ENCODE measurements at places on chromosomes 1 and 21.

GRCh38 chr1:81398041-81398440 is 402.7 kb upstream of the ADGRL2 start:
- no peak for DNase-seq

DNA sequence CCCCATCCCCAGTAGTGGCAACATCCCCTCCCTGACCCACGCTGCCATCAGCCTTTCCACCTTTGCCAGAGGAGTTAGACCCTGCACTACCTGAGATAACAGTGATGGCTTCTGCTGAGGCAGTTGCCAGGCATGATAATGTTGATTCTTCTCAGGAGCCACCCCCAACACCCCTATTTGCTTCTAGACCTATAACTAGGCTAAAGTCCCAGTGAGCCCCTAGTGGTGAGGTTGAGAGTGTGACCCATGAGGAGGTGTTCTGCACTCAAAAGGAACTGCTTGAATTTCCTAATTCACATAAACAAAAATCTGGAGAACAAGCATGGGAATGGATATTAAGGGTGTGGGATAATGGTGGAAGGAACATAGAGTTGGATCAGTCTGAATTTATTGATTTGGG is 159.6 kb upstream of the COL11A1 start:
- DNase-seq: no peak

GRCh38 chr1:36924282-36924811 is 110.0 kb downstream of the GRIK3 start:
- DNase-seq: peak; percentile 56

GRCh38 chr21:34593423-34593822 is 21.5 kb downstream of the RCAN1 start:
- peak; percentile 90 for DNase-seq

DNA sequence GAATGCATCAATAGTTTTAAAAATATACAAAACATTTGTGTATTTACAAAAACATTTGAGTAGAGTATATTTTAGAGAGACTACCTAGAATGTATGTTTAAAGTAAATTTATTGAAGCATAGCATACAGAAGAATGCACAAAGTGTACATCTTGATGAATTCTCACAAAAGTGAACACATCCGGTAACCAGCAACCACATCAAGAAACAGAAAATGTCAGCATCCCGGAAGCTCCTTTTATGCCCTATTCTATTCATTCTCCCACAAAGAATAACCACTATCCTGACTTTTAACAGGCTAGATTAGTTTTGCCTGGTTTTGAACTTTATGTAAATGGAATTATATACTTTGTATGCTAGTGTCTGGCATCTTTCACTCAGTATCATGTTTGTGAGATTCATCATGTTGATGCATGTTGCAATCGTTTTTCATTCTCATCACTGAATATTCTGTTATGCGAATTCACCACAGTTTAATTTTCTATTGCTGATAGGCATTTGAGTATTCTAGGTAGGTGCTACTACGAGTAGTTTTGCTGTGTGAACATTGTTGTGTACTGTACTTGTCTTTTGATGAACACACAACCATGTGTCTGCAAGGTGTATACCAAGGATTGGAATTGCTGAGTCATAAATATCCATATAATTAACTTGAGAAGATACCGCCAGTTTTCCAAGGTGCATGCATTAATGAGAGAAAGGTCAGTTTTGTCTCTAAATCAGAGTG is 75.4 kb downstream of the CACHD1 start:
- DNase-seq: no peak

DNA sequence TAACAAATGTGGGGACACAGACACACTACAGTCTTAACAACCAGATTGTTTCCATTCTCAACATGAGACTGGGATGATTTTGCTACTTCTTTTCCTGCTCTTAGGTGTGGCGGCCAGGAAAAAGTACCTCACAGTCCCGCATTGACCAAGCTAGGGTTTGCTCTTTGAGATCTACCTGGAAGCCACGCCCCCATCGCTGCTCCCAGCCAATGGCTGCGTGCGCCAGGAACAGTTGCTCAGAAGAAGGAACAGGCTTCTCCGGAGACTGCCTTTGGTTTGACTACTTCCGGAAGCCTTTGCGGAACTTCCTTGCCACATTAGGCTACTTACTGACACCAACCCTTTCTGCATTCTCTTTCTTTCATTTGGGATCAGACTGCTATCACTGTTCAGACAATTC is 44.2 kb upstream of the PLD5 start:
- no peak for DNase-seq

DNA sequence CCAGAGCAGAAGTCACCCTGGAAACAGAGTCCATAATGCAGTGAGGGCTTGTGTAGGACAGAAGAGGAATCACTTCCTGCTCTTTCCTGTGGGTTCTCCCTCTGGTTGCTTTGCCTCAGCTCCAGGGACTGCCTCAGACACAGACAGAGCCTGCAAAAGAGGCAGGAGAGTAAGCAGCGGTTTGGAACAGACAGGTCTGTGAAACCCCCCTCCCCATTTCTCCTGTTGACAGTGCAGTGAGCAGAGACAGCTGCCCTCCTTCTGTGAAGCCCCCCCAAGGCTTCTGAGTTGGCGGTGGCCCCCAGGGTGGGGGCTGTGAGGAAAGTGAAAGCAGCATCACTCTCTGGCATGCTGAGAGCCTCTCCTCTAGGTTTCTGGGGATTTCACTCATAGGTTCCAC is 53.0 kb downstream of the MAB21L3 start:
- no peak for DNase-seq

GRCh38 chr1:6260433-6260934 is 414 bp downstream of the GPR153 start:
- DNase-seq: no peak

- peak; percentile 84 for DNase-seq
Measured at GRCh38 chr1:6343506-6344405, 49.8 kb downstream of the ACOT7 start.

- DNase-seq: no peak
Measured at GRCh38 chr1:154327466-154328317, 2.4 kb downstream of the ATP8B2 start.

- DNase-seq: no peak
Measured at GRCh38 chr1:230866171-230867070, 1.9 kb downstream of the C1orf198 start.

GRCh38 chr1:56646611-56647010 is 1.5 kb downstream of the PRKAA2 start:
- no peak for DNase-seq

GRCh38 chr1:106344494-106344893 is 712.0 kb upstream of the PRMT6 start:
- no peak for DNase-seq

DNA sequence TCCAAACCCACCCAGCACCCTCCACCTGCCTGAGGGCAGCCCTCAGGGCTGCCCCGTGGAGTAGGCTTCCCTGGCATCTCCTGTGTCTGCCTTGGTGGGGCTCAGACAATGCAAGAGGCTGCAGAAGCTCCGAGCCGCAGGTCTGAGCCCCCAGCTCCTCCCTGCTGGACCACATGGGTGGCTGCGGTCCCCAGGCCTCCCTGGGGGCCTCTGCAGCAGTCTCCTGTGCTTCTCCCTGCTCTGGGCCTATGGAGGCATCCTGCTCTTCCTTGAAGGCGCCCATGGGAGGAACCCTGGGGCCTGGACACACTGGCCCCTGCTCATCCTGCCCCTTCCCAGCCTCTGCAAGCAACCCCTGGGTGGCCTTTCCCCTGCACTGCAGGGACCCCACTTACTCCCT is 86.1 kb upstream of the ACTRT2 start:
- no peak for DNase-seq

- no peak for DNase-seq
Measured at GRCh38 chr1:202837746-202838262, 27.1 kb downstream of the PCAT6 start.

- DNase-seq: no peak
Measured at GRCh38 chr1:204530932-204531331, 14.7 kb downstream of the MDM4 start.

DNA sequence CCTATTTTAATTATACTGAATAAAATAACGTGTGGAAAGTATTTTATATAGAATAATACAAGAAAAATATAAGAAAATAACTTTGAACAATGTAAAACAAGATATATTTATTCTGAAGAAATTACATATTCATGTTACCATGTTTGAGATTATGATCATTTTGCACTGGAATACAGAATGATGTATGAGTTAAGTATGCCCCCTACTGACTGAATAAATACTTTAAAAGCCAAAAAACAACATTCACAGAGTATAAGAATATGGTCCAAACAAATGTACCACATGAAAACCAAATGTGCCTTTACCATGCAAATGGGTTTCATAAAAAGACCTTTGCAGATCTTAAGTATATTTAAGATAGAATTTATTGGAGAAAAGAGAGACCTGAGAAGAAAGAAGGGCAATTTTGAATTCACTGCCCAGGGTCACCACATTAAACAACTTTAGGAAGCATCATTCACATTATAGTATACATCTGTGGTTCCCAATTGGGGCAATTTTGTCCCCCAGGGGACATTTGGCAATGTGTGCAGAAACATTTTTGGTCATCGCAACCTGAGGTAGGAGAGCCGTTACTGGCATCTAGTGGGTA is 136.6 kb upstream of the GFI1 start:
- DNase-seq: no peak

GRCh38 chr1:114207635-114208034 is 54.0 kb upstream of the SYT6 start:
- DNase-seq: no peak

GRCh38 chr1:118210051-118210722 is 25.2 kb upstream of the SPAG17 start:
- no peak for DNase-seq

DNA sequence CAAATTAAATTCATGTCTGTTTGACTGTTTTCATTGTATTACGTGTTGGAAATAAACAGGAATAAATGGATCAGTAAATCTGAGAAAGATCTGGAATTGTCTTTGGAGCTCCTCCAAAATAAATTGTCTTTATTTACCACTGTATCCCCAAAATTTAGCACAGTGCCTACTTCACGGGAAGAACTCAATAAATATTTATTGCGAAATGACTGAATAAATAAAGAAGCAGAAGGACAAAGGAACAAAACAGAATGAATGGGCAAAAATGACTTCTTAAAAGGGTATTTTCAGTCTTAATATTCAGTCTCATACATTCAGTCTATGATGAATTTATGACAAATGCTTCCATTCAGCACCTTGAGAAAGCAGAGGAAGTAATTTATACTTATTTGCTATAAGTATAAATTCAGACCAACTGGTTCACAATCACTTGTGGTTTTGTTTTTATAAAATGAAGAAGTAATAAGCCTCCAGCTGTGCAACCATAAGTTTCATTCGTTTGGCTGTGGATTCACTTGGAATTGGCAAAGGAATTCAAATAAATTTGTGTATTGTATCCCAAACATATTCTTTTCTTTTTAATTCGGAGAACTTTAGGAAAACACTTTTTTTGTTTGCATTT is 19.2 kb upstream of the PRKAA2 start:
- DNase-seq: no peak

DNA sequence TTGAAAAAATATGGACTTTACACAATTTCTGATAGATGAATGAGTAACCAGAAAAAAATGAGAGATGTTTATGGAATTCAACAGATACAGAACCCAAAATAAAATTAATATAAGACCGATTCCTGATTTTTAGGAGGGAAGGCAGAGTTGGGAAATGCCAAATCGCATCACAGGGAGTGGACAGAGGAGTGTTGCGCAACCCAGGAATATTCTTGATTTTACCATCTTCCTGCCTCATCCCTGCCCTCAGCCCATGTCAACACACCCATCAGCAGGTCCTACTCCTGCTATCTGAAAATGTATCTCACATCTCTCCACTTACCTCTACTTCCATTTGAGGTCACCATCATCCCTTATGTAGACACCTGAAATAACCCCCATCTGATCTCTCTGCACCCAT is 221.0 kb downstream of the DSCAM start:
- DNase-seq: no peak

- DNase-seq: no peak
Measured at GRCh38 chr1:82485591-82486369, 685.0 kb downstream of the ADGRL2 start.

GRCh38 chr21:22200378-22201092 is 1202.3 kb downstream of the NCAM2 start:
- no peak for DNase-seq

DNA sequence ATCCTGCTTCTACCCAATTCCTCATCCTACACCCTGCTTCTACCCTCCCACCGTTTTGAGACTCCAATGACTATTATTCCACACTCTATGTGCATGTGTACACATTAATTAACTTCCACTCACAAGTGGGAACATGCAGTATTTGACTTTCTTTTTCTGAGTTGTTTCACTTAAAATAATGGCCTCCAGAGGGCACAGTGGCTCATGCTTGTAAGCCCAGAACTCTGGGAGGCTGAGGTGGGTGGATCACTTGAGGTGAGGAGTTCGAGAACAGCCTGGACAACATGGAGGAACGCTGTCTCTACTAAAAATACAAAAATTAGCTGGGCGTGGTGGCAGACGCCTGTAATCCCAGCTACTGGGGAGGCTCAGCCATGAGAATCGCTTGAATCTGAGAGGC is 464.8 kb downstream of the PTBP2 start:
- DNase-seq: no peak

DNA sequence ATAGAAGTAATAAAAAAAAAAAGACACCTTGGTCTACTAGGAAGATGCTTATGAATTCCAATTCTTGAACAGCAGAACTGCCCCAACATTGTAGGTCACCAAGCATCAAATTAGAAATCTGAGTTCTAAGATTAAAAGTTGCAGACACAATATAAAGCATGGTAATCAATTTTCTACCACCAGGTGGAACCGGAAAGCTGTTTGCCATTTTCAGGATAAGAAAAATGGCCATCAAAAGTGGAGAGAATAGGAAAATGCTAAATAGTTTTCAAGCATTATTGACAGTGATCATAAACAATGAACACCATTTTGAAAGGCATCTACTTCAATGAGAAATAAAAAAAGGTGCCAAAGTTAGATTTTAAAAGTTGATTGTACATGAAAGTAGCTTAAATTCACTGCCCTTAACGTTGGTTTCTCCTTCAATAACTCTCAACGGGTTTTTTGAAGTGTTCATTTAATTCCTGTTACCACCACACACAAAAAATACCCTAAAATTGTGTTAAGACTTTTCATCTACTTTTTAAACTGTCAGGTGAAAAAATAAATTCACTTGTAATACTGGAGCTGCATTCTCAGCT is 252.9 kb downstream of the KCNT2 start:
- DNase-seq: no peak

- no peak for DNase-seq
Measured at GRCh38 chr1:207807690-207808321, 56.0 kb downstream of the CD46 start.

GRCh38 chr1:18119771-18120377 is 12.3 kb downstream of the IGSF21 start:
- no peak for DNase-seq

- DNase-seq: no peak
Measured at GRCh38 chr1:223876590-223876989, 30.8 kb upstream of the TP53BP2 start.

DNA sequence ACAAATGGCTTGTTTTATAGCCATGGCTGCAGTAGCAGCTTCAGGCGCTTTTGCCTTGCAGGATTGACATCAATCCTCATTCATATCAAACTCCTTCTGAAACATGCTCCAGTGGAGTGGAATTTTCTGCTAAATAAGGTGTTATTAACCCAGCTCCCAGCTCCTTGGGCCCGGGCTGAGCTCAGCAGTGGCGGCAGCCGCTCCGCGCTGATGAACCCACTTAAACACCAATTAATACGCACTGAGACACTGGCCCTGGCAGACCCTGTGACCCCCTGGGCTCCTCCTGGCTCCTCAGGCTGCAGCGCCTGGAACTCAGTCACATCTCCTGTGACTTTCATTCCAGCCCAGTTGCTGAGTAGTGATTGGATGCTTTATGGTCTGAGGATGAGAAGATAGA is 137.4 kb upstream of the GRIK3 start:
- no peak for DNase-seq
